ENCODE measurements at places on chromosomes 11 and 22. TPM values are rescaled to one million over a fixed set of nuclear protein-coding genes. Genes with fewer than 3 reads are reported as not detected.

The PGA4 gene
- total RNA-seq, result not detected

The BBOX1 gene
- not detected for total RNA-seq

The TMEM45B gene
- total RNA-seq, result 0.99 TPM

DNA sequence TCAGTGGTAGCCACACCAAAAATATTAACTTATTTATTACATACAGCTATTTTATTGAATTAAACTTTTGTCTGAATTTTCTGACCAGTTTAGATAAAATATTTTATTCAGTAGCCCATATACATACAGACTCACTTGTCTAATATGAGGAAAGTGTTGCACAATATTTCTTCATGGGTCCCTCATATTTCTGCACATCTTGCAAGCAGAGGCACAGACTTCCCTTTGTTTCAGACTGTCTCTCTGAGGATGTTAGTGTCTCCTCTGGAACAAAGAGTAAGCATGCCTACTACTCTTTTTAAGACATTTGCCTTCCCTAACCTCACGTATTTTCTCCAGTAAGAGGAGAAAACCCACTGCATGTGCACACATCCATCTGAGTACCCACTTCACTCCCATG is 81.2 kb downstream of the OR5AK2 start:
- no peak for DNase-seq

GRCh38 chr22:30824711-30825110 is 130.0 kb downstream of the OSBP2 start:
- no peak for DNase-seq

DNA sequence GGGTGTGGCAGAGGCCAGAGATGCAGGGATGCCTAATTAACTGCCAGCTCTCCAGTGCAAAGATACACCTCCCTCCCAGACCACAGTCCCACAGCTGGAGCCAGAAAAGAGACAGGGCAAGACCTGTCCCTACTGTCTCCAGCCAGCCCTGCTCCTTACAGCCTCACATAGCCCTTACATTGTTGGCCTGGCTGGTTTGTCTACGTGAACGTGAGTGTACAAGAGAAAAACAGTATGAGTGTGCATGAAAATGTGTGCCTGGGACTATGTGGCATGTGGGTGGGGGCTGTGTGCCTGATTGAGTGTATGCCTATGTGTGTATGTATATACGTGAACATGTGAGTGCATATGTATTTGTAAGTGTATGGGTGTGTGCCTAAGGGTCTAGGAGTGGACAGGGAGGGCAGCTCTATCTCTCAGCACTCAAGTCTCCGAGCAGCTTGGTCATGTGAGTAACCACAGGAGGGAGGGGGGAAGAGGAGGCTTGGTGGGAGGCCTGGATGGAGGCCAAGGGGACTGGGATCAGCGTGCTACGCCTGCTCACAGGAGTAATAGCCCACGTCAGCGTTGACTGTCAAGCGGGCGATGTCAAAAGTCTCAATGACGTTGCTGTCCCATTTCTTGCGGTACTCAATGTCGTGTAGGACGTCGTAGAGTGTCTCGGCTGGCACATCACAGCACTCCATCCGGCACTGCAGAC is 6.6 kb upstream of the ARAP1 start:
- no peak for DNase-seq

- no peak for DNase-seq
Observed at GRCh38 chr11:85680897-85681296, 5.1 kb downstream of the CCDC89 start.

DNA sequence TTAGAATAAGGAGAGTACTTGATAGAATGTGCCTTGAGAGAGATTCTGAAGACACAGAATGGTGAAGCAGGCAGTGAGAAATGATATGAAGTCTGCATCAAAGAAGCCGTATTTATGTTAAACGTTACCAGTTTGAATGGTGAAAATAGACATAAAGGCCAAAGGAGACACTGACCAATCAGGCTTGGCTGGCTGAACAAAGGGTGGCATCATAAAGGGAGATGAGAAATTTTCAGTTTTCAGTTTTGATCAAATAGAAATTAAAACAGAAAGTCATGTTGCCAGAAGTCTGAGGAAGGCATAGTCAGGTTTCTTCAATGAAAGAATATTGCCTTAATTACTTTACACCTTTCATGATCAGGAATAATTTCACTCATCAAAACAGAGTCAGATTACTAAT is 6.6 kb downstream of the OR51F1 start:
- DNase-seq, result no peak

Data from lung microvascular endothelial cell (primary cell).